Nephron progenitor cell (in vitro differentiated cells): ENCODE measurements at places on chromosomes 6 and 20.

- DNase-seq: no peak
Measured at GRCh38 chr6:11155589-11155988, 44.1 kb upstream of the ERVFRD-1 start.

DNA sequence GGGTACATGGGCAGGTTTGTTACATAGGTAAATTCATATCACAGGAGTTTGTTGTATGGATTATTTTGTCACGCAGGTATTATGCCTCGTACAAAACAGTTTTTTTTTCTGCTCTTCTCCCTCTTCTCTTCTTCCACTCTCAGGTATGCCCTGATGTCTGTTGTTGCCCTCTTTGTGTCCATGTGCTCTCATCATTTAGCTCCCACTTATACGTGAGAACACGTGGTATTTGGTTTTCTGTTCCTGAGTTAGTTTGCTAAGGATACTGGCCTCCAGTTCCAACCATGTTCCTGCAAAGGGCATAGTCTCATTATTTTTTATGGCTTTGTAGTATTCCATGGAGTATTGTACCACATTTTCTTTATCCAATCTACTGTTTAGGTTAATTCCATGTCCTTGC, 65.7 kb downstream of the UNC5CL start:
- DNase-seq: no peak

GRCh38 chr6:146583966-146584365, 14.8 kb upstream of the ADGB start:
- no peak for DNase-seq

- DNase-seq: no peak
Measured at GRCh38 chr6:118525913-118526780, 21.9 kb upstream of the PLN start.

- DNase-seq: no peak
Measured at GRCh38 chr6:56978530-56978929, 23.6 kb downstream of the BEND6 start.

GRCh38 chr20:59938696-59939051, 1.4 kb downstream of the PPP1R3D start:
- DNase-seq: no peak

DNA sequence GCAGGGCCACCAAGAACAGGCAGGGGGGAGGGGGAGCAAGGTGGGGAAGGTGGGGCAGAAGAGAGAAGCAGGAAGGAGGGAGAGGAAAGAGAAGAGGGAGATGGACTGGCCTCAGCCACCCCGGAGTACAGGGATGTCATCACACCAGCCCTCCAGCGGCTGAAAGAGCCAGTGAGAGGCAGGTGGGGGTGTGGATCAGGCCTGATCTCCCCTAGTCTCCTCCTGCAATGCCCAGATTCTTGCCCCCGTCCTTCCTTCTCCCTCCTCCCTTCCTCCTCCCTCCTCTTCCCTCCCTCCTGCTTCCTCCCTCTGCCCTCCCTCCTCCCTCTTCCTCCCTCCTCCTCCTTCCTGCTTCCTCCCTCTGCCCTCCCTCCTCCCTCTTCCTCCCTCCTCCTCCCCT, 61.5 kb downstream of the YTHDF1 start:
- DNase-seq: no peak

DNA sequence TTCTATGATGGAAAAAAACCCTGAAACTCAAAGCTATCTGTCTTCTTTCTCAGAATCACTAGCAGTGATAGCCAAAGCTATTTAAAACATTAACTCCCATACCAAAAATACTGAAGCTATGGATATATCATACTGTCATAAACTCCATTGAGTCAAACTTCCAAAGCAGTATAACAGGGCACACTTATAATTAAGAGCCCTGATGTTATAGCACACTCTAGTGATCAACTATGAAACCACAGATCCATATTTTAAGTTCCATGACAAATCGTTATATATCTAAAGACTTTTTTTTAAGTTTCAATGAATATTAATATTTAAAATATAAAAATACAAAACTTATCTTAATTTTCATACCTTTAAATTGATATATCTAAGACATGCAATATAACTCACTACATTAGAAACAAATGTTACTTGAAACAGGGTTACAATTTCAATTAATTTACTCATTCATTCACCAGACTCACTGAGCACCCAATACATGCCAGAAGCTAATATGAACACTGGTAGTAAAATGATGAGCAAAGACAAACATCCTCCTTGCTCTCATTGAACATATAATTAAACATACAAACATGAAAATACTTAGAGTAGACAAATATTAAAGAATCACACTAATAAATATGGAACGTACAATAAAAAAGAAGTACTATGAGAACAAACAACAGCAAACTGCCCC, 69.3 kb downstream of the IBTK start:
- no peak for DNase-seq

- no peak for DNase-seq
Measured at GRCh38 chr6:99305021-99305554, 44.4 kb downstream of the FAXC start.

DNA sequence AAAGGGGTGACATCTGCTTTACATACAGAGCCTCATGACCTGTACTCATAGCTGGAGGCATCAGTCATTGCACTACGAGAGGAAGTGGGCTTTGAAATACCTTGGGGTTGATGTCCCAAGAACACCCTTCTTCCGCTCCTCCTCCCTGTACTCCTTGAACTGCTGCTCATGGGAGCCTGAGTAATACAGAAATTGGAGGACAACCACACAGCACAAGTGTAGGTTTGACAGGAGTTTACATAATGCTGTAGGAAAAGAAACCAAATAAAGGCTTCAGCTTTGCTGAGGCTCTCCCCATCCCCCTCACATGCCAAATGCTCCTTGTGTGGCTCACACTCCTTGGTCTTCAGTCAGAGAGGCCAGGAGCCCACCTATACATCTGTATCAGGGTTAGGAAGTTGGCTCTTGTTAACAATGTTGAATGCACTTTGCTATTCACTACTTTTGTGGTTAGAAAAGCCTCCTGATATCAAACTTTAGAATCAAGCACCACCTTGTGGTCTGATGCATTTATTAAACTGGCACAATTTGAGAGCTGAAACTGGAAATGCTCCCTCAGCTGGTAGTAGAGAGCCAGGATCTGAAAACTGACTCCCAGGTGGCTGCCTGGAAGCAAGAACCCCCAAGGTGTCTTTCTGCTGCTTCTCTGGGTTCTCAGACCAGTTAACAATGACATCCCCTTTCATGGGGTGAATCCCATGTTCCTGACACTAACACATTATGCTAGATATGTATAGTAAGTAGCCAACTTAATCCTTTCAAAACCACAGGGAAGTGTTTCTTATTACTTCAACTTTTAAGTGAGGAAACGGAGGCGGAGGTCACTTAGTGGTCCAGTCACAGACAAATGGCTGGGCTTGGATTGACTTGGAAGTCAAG, 56.2 kb upstream of the EDN1 start:
- DNase-seq: no peak

DNA sequence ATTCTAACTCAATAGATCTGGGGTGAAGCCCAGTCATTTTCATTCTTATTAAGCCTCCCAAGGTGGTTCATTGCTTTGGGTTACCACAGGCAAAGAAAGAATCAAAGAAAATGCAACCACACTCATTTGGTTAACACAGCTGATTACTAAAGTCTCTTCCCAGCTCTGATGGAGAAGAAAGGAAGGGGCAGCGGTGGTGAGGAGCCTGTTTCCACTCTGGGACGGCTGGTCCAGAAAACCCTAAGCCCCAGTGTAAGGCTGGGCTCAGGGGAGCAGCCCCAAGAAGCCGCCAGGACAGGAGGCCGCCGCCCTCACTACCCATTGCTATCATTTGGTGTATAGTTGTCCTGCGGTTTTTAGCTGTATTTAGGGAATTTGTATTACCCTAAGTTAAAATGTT, 226.9 kb downstream of the CD83 start:
- DNase-seq: no peak

DNA sequence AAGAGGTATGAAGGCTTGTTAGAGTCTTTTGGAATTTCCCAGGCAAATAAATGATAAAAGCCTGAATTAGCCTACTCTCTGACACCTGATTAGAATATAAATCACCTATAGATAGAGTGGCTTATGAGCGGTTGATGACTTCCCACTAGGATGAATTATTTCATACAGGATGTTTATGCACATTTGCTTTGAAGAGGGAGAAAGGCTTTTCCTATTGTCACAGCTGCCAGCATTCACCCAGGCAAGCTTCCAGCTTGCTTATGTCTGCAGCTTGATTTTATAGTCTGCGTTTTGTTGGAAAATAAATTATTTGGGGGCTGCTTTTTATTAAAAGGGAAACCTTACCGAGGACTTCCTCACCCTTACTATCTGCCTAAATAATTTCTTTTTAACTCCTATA, 51.3 kb upstream of the EIF2S2 start:
- DNase-seq: no peak

DNA sequence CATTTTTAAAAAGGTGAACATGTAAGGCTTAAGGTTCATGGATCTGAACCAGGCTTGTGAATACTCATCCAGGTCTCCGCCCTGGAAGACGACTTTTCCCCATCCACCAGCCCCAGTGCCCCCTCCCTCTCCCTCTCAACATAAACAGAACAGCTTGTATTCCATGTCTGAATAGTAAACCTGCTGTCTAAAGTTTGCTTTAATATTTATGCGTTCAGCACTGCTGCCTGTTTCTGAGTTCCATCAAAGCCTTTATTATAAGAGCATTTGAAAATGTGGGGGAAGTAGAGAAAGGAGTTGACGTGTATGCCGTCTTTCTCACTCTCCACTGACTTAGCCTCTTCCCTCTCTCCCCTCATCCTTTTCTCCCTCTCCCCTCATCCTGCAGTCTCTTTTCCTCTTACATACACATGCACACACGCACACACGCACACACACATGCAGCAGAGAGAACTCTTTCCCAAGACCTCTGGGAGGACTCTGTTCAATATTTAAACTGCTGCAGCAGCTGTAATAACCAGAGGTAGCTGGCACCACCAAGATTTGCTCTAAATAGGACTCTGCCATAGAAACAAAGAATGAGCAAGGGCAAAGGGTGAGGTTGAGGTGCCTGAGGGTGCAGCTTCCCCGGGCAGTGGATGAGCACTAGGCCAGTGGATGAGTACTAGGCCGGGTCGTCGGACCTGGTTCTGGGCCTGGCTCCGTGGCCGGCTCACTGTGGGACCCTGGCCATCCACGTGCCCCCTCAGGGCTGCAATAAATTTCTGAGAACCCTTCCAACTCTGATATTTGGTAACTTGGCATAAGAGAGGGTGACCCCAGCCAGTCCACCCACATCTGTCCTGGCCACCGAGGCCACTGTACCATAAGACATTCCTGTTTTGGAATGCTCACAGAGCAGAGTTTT, 35.4 kb upstream of the VSTM2L start:
- DNase-seq: no peak

- DNase-seq: no peak
Measured at GRCh38 chr6:15020119-15020770, 225.6 kb upstream of the JARID2 start.

GRCh38 chr6:150325066-150325772, 43.6 kb upstream of the IYD start:
- no peak for DNase-seq

- no peak for DNase-seq
Measured at GRCh38 chr6:35080016-35080680, 61.0 kb downstream of the TCP11 start.

GRCh38 chr20:58691773-58692578, 624 bp upstream of the NPEPL1 start:
- DNase-seq: no peak

DNA sequence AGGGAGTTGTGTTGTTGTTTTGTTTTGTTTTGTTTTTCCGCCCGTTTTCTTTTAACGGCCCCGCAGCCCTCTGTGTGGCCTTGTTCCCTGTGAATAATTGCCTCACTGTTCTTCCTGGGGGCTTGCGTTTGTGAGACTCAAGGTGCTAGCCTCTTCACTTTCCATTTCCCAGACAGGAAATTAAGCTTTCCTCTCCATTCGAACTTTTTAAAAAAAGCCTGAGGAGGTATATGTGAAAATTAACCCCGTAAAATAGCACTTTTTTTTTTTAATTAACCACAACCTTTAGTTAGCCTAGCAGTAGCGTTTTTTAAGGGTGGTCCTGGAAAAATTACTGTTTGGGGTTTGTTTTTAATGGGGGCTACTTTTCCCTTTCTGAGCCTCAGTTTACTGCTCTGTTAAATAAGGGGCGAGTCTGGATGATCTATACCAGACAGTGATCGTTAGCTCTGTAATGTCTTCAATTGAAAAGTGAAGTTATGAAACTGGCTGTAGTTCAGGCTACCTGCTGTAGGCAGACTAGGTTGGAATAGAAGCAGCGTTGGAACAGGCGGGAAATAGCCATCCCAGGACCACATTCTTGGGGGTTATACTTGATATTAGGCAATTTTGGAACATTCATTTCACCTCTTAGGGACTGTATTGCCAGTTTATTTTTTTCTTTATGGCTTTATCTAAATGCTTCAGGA, 1.7 kb downstream of the STX16 start:
- DNase-seq: no peak

DNA sequence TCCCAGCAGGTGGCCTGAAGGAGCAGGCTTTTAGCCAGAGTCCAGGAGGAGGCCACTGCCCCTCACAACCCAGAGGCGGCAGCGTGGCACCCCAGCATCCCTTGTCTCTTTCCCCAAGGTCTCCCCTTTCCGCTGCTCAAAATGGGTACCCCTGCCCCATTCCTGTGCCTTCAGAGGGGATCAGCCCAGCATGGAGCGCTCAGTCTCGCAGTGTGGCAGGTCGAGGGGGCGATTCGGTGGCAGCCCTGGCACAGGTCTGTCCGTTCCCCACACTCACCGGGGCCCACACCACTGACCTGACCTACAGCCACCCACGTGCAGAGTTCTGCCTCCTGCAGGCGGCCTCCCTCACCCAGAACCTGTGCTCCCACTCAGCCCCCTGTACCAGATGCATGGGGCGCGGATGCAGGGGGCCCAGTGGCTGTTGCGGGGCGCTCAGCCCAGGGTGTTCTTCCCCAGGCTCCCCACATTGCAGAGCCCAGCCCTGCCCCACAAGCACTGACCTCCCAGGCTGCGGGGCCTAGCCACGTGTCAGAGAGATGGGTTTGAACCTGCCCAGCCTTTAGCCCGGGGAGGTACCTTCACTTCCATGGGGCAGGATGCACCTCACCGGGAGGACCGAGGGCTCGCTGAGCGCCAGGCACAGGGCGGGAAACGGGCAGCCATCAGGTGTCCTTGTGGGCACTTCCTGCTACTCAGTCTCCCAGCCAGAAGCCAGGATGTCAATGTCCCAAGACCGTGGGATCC, 41.8 kb downstream of the DSTN start:
- no peak for DNase-seq

DNA sequence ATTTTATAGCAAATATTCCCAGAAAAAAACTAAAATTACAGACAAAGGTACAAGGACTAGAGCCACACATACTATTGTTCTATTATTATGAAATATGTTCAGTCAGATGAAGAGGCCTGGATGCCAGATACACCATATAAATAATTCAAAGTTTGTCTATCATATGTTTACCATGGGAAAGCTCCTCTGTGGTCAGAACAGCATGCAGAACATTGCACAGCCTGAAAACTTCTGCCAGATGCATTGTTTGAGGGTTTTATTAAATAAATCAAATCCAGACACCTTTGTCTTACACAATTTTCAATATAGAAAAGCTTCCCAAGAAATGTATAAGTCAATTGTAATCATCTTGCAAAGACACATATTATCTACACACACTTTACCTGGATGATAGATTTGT, 35.0 kb upstream of the COL21A1 start:
- no peak for DNase-seq

GRCh38 chr20:49562311-49563014, 5.5 kb downstream of the PTGIS start:
- DNase-seq: no peak
